ENCODE measurements at places on chromosomes 3 and 15.

- no peak for DNase-seq
Observed at GRCh38 chr3:104588442-104588841, 778.3 kb upstream of the ALCAM start.

DNA sequence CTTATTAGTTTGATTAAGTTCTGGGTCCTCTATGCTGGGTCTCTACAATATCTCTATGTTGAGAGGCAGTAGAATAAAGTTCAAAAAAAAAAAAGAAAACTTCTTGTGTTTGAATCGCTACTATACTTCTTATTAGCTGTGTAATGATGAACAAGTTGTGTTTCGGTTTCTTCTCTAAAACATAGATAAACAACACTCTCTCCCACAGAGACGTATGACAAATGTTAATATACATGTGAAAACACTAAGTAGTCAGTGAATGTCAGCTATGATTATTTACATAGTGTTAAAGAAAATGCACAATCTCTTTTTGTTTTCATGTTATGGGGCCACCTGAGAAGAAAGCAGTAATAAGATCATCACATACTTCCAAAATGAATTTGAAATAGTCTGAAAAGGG, 45.3 kb downstream of the ACAP2 start:
- DNase-seq: no peak

- no peak for DNase-seq
Observed at GRCh38 chr3:61157414-61157813, 93.8 kb downstream of the FHIT start.

DNA sequence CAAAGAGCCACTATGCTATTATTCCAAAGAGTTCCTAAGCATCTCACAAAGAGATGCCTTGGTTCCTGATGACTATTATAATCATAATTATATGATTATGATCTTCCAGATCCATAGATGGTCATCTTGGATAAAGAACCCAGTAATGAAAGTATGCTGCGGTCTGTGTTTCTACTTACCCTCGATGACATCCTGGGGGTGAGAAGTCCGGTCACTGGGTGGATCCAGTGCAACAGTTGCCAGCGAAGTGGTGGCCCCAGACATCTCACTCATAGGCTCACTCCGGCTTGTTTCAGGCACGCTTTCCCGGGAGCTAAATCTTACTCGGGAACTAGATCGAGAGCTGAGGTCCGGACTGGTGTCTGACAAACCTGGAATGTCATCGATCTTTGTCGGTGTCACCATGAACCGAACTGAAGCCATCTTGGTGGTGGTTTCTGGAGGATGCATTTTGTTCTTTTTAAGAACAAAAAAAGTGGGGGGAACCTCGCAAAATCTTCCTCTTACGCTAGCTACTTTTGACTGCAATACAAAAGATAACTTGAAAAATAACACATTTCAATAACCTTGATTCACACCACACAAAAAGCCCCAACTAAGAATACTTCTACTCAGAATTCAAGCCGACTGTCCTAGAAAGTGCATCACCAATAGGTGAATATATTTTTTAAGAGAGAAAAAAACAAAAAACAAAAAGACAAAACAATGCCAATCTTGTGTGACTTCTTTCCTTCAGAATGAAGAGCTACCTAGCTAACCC, 1.2 kb downstream of the SLC12A6 start:
- no peak for DNase-seq

DNA sequence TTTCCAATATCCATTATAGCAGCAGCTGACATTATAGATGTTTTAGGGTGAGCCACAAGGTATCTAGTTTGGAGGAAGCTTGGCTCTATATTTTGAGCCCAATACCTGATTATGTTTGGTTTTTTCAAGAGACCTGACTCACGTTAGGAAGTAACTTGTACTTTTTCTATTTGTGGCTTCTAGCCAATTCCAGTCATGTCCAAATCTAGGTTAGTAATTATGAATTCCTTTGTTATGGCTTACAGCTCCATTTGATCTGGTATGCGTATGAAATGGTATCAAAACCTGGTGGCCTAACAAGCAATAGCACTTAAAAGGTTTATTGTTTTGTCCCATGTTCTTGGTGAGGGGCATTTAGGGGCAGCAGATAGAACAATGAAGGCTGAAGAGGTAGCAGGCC, 115.9 kb downstream of the TOP2B start:
- DNase-seq: no peak

- no peak for DNase-seq
Observed at GRCh38 chr15:52805351-52806283, 15.5 kb upstream of the ONECUT1 start.

Data from common myeloid progenitor, CD34-positive (primary cell).